Glomerular endothelial cell (primary cell): ENCODE measurements at places on chromosomes 2 and 18. TPM values are rescaled to one million over a fixed set of nuclear protein-coding genes. Genes with fewer than 3 reads are reported as not detected.

DNA sequence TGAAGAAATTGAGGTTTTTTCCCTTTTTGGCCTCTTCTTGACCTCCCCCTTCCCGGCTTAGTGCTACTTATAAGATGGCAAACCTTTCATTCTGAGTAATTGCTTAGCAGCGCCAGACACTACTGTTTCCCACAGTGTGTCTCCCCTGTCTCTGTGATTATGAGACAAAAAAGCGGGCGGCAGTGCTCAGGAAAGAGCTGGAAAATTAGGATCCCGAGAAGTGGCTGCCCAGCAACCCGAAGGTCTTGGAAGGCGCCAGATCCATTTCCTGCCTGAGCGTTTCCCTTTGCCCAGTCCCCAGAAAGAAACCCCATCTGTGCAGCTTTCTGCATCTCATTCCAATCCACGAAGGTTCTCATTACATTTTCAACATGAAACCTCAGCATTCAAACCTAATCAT lies 191.9 kb upstream of the APCDD1 start:
- no peak for DNase-seq

MC5R gene
- not detected in 2 replicates for total RNA-seq

DNA sequence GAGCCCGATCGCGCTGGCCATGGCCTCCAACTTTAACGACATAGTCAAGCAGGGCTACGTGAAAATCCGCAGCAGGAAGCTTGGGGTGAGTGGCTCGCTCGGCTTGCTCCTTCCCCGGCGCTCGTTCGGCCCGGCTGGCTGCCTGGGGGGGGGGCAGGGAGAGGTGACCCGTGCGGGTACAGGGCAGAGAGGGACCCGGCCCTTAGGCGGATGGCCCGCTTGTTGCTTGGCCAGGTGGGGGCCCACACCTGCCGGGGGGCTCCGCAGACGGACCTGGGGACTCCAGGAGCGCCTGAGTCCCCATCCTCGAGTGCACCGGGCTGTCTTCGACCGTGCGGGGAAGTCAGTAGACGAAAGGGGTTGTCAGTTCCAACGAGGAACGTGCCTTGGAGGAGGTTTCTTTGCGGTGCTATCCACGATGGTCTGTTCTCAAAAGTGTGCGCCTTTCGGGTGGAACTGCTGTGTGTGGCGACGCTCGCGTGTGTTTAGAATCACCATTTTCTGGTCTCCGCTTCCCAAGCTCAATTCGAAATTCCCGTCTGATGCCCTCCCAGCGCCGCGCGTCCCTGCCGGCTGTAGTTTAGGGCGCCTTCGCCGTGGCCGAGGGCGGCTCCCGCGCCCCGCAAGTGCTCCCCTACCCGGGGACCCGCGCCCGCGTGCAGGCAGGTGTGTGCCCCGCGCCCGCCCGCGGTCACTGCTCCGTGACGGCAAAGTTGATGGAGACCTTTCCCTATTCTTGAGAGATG lies 711 bp downstream of the DOK6 start:
- DNase-seq, result no peak

- DNase-seq, result no peak
These were observed 181.5 kb downstream of the KLHL29 start for GRCh38 chr2:23566241-23567142.

UBE2E3 gene
- total RNA-seq, result 98.1 and 134 TPM in 2 replicates

FAM110C gene
- 0.34 TPM in 1 of 2 replicates, not detected in the other for total RNA-seq

GRCh38 chr18:44882163-44882868 lies 201.6 kb downstream of the SETBP1 start:
- no peak for DNase-seq

DNA sequence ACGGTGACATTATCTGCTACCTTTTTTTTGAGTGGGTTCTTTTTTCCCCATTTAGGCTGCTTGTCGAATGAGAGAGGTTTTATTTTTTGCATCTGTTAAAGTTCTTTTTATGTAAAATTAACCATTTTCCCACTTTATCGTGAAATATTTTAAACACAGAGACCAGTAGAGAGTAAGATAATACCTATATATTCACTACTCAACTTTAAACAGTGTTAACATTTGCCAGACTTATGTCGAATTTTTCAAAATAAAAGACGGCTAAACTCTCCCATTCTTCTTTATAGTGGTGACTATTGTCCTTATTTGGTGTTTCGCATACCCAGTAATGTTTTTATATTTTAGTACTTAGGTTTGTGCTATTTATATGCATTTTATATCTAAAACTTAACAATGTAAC lies 743 bp upstream of the PUS10 start:
- DNase-seq, result no peak

DNA sequence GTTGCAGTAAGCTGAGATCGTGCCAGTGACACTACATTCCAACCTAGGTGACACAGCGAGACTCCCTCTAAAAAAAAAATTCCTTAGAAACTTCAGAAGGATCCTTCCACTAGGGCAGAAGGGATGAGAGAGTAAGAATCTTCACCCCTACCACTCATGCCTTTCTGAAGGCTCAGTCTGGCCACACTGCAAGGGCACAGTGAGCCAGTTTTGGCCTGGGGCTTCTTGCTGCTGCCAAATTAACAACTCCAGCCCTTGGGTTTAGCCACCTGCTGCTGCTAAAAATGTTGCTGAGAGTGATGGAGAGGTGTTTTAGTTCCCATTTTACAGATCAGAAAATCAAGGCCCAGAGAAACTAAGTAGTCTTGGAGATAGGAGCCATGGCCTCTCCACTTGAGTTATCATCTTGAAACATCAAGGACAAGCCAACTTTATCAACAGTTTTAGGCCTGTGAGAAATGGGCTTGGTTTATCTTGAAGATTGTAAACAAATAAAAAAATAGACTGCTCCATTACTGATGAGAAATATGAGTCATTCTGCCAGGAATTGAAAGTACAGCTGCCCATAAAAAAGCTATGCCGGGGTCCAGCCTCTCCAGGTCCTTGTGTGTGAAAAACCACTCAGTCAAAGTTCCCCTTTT lies 31.9 kb upstream of the CASP8 start:
- no peak for DNase-seq

GCG gene
- total RNA-seq, result not detected in 2 replicates

GRCh38 chr2:239677453-239678185 lies 276.8 kb upstream of the HDAC4 start:
- no peak for DNase-seq
